Foreskin keratinocyte (primary cell): ENCODE measurements at places on chromosomes 7 and 10. TPM values are rescaled to one million over a fixed set of nuclear protein-coding genes. Genes with fewer than 3 reads are reported as not detected.

The TSPAN12 gene
- total RNA-seq: 0.46 and 1.1 TPM in 2 replicates

The MARCHF5 gene
- total RNA-seq: 25.6 and 31.5 TPM in 2 replicates

The CREM gene
- 17.4 and 18.0 TPM in 2 replicates for total RNA-seq

The VAX1 gene
- 0.04 and 0.14 TPM in 2 replicates for total RNA-seq

The PTN gene
- total RNA-seq: 0.24 and 0.35 TPM in 2 replicates

The CYP3A4 gene
- not detected in 2 replicates for total RNA-seq

The CCDC7 gene
- 1.3 and 1.9 TPM in 2 replicates for total RNA-seq

The DNA2 gene
- 10.6 and 14.7 TPM in 2 replicates for total RNA-seq

The NUPR2 gene
- not detected in 2 replicates for total RNA-seq

- DNase-seq: no peak
These were observed 73.1 kb downstream of the TET1 start for GRCh38 chr10:68633281-68633680.

- no peak for DNase-seq
These were observed 27.3 kb upstream of the KMT2C start for GRCh38 chr7:152462995-152463708.

DNA sequence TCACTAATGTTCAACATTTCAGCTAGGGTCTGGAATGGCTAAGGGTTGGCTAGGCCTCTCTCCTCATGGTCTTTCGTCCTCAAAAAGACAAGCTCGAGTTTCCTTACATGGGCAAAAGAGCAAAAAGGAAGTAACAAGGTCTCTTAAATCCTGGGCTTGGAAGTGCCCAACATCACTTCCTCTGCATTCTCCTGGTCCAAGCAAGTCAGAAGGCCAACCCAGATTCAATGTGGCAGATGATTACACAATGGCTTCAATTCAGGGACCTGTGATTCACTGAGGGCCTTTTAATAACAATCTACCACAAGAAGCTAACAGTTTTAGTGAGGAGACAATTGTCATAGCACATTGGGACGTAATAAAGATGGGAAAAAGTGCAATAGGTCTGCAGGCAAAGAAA is 4.4 kb upstream of the NUP205 start:
- DNase-seq: no peak

GRCh38 chr10:125055446-125055845 is 104.9 kb downstream of the CTBP2 start:
- no peak for DNase-seq

DNA sequence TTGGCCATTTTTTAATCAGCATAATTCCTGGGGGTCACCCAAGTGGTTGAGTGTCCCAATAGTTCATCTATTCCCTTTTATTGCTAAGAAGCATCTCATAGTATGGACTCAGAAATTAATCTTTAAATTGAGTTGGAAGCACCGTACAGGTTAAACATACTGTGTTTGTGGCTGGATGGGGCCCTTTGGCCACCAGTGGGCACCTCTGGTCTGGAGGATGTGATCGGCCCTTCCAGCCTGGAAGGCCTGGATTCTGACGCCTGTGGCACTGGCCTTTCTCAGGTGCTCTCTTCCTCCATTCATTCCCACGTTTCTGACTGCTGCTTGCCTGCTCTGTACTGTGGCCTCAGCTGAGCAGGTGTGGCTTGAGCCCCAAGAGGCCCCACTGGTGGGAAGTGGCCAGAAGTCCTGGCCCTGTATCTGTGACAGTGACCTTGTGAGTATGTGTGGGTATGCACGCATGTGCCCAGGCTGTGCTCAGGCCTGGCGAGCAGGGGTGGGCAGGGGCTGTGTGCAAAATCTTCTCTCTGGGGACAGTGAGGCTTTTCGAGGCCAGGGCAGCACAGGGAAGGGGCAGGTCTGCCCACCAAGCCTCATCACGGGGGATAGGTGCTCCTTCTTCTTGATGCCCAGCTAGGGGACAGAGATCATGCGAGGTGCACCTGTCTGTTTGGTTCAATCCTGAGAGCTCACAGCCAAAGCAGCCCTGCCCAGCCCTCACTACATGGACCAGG is 30.1 kb downstream of the LDB3 start:
- no peak for DNase-seq

DNA sequence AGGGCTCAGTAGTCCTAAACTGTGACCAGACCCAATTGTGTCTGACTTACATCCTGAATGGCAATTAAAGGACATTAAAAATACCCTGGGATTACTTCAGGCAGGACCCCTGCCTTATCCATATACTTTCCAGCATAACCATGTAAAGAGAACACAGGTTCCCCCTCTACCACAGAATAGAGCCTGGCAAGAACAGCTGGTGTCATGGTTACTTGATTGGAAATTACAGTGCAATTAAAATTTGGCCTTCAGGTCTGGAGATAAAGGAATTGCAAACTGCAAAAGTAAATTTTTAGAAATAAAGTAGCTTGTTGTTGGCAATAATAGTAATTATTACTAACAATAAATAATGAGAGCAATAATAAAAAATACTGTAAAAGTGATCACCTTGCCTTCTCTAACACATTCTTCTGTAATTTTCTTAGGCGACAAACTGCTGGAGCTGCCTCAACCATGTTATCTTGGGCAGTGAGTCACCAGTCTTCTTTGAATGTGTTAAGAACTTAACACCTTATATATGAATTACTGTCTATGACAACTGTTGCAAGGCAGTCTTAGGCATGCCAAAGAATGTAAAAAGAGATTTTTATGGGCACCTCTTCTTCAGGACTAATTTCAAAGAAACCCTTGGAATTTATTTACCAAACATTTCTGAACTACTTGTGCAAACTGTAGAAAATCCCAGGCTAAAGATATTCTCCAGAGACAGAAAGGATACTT is 53.7 kb downstream of the HIBADH start:
- DNase-seq: no peak

DNA sequence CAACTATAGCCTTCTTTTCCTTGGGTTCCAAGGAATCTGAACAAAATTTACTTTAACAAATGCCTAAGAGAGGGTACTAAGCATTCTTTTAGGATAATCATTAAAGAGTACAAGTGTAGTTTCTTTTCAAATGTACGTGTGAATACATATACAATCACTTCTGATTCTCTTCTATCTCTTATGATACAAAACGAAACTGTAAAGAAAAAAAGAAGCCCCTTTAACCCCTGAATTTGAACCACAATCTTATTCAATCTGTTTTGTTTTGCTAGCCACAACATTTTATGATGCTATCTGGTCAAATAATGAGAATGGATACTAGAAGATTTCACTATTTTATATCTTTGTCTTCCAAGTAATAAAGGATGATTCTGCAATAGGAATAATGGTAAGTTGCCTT is 48.7 kb downstream of the SIRT1 start:
- no peak for DNase-seq

DNA sequence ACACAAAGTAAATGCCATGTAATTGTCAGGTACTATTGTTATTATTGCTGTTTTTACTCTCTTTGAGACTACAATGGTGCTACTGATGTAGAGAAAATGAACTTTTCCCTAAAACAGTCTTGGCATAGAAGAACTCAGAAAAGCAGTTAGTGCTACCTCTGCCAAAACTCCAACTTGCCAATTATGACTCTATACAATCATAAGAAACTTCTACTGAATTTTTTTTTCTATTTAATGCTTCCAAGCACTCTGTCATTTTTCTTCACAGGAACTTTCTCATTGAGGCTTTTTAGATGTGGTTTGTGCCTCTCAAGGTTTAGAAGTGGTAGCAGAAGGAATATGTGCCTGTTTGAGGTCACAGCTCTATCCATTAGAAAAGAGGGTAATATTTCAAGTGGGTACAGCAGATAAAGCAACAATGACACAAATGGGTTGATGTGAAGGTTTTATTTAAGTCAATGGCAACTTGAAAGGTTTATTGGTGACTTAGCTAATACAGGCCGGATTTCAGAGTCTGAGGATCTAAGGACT is 64.0 kb upstream of the FERD3L start:
- DNase-seq: no peak

DNA sequence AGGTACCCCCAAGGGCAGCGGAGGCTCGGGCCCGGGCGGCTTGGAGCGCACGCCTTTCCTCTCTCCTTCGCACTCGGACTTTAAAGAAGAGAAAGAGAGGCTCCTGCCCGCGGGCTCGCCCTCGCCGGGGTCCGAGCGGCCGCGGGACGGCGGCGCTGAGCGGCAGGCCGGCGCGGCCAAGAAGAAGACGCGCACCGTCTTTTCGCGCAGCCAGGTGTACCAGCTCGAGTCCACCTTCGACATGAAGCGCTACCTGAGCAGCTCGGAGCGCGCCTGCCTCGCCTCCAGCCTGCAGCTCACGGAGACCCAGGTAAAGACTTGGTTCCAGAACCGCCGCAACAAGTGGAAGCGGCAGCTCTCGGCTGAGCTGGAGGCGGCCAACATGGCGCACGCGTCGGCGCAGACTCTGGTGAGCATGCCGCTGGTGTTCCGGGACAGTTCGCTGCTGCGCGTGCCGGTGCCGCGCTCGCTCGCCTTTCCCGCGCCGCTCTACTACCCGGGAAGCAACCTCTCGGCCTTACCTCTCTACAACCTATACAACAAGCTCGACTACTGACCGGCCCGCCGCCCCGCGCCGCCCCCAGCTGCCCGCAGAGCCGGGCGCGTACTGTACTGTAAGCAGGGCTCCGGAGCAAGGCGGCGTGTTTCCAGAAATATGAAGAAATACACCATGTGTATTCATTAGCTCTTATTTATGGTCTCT is 1.8 kb downstream of the HMX2 start:
- no peak for DNase-seq

DNA sequence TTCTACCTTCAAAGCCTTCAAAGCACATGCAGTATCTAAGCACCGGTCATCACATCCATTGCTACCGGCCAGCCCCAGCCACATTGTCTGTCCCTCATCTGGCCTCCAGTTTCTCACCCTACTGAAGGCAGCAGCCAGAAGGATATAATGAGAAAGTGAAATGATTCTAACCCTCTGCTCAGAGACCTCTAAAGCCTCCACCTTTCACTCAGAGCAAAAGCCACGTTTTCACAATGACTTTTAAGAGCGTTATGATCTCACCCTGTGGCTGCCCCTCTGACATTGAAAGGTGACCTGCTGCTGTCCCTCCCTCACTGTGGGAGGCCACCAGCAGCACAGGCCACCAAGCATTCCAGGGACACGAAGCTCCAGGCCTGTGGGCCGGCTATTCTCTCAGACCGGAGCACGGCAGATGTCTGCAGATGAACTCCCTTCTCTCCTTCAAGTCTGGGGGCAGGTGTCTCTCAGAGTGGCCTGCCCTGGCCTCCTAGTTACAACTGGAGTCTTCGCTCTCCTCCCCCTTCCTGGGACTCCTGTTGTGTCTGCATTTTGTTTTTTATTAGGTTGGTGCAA is 94.9 kb upstream of the EEPD1 start:
- no peak for DNase-seq

DNA sequence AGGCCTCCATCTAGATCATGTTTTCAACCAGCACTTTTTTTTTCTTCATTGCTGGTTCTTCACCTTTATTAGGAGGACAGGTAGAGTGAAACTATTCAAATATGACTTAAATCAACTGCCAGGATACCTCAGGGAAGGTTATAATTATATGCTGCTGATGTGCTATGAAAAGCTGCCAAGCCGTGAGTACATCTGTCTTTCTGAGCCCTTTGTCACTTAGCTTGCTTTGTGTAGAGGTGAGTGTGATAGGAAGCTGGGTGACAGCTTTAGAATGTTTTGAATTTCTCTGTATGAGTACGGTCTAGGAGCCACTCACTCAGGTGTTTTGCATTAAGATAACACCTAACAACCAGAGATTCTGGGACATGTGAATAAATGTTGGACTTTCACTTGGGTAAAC is 365.2 kb downstream of the OTUD1 start:
- no peak for DNase-seq

GRCh38 chr7:732094-732541 is 5.0 kb upstream of the PRKAR1B start:
- DNase-seq: no peak

GRCh38 chr7:10128748-10129147 is 844.9 kb upstream of the PHF14 start:
- no peak for DNase-seq

- no peak for DNase-seq
These were observed 1.4 kb upstream of the CREB5 start for GRCh38 chr7:28410628-28411531.

- no peak for DNase-seq
These were observed 82.0 kb downstream of the FOXL3 start for GRCh38 chr7:371779-372545.

- no peak for DNase-seq
These were observed 8.7 kb upstream of the HOXA2 start for GRCh38 chr7:27111042-27111750.

DNA sequence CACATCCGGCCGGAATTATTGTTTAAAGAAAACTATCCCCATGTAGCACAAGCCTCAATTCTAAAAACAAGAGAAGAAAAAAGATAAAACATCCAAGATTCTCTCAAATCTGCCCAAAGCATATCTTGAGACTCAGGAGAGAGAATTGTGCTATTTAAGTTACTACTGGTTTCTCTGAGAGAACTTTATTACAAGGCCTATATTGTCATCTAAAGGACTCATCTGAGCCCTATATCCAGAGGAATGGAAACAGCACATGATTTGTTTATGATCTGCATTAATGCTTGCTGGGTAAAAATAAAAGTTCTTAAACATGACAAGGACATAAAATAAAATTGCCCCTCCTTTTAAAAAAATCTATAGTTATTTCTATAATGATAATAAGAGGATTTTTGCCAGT is 25.0 kb downstream of the LRRN3 start:
- DNase-seq: no peak

- DNase-seq: no peak
These were observed 42.9 kb downstream of the MKI67 start for GRCh38 chr10:128083191-128083895.

DNA sequence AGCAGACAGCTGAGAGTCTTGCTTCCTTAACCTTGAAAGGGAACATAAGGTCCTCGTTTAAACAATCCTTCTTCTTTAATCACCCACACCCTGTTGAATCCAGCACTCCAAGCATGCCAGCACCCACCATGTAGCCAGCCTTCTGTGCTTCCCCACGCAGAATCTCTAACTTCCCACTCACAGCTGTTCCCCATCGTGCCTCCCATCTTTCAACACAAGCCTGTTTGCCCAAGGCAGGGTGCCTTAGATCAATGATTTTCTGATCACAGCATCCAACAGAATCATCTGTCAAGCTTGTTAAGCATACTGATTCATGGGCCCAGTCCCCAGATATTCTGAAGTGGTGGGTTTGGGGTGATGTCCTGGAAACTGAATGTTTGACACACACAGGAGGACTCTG is 530.8 kb downstream of the SH2D4B start:
- no peak for DNase-seq
